ENCODE measurements at places on chromosomes 6 and 20.

DNA sequence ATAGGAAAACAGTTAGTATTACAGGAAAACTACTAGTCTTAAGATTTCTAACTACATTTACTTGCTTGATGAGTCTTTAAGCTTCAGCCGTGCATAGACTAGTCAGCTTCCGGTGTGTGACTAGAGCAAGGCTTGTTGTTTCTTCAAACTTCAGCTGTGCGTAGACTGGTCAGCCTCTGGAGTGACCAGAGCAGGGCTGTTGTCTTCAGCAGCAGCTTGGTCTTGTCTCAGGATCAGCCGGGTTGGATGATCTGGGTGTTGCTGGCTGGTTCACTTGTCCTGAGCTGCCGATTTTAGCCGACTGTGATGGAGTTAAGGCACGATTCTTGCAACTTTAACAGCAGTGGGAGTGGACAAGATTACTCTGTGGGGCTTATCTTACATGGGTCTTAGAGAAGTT, 44.7 kb downstream of the HLA-C start:
- no peaks in the 10 kb centered on the region for H3K36me3 ChIP-seq
- peaks cover 25% of the 10 kb centered on the region for H3K27me3 ChIP-seq
- no peak overlapping the region for H3K4me3 ChIP-seq
- H3K4me1 ChIP-seq: no peaks in the 10 kb centered on the region
- H3K27ac ChIP-seq: no peak overlapping the region
- no peak for DNase-seq

- no peaks in the 10 kb centered on the region for H3K27me3 ChIP-seq
- H3K4me3 ChIP-seq: no peak overlapping the region
- H3K36me3 ChIP-seq: no peaks in the 10 kb centered on the region
- H3K27ac ChIP-seq: no peak overlapping the region
Measured at GRCh38 chr6:64996301-64996700, 710.7 kb downstream of the EYS start.

- peaks cover 15% of the 10 kb centered on the region for H3K36me3 ChIP-seq
- H3K27me3 ChIP-seq: no peaks in the 10 kb centered on the region
- H3K4me1 ChIP-seq: peaks cover 3% of the 10 kb centered on the region
- H3K4me3 ChIP-seq: no peak overlapping the region
Measured at GRCh38 chr20:33554914-33555420, 65.1 kb downstream of the CBFA2T2 start.

DNA sequence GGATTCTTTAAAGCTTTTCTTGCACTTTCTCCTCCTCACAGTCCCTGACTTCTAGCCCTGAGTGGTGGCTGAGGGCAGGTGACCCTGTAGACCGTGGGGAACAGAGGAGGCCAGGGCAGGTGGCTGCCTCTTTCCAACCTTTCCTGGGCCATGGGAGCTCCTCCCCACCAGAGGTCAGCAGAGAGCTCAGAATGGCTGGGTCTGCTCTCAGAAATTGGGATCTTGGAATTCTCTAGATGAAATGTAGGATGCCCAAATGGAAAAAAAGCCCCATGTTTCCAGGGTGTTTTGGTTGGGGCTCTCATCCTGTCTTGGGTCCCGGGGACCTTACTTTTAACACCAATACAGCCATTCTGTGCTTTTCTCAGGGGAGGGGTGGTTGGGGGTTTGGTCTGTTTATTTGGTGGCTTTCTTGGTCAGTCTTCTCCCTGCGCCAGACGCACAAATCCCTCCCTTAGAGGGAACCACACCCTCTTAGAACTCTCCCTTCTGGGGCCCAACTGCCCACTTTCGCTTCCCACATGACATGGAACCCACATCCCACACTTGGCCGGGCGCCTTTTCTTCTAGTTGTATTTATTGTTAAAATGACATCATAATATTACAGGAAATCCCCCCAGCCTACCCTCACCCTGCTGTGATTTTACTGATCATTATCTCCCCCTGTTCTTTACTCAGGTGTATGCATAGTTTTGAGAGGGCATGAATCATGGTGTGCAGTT, 17.9 kb downstream of the GNAS start:
- H3K4me3 ChIP-seq: no peak overlapping the region
- DNase-seq: peak; percentile 74
- no peak overlapping the region for H3K27ac ChIP-seq
- peaks cover 3% of the 10 kb centered on the region for H3K4me1 ChIP-seq
- H3K36me3 ChIP-seq: no peaks in the 10 kb centered on the region

DNA sequence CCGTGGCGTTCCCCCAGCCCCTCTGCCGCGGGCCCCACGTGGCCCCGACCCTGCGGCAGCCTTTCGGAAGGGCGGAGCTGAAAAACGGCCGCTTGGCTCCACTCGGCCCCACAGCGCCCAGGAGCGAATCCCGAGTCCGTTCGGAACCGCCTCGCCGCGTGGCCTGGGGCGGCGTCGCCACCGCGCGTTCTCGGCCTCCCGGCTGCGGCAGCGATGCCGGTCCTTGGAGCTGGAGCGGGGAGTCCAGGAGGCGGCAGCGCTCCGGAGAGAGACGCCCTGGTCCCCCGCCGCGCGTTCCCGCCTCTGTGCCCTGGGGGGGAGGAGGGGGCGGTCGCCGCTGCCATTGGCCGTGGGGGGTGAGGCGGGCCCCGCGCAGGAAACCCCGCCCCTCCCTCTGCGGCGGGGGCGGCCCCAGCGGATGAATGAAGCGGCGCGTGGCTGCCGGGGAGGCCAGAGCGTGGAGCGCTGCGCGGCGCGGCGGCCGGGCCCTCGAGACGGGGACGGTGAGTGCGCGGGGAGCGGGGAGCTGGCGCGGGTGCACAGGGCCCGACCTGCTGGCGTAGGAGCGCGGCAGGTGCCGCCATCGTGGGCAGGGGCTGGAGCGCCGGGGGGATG, at the start of gene SLCO4A1:
TSS of gene SLCO4A1 (plus strand) at position 453 of the 615 bp plus-strand sequence. CDS start 13,952 bp downstream, outside the sequence.
- peak within 1 kb of the TSS; percentile 33 for H3K4me3 ChIP-seq
- H3K27ac ChIP-seq: no peak within 1 kb of the TSS
- peaks cover 7% of the 10 kb centered on the region for H3K27me3 ChIP-seq

Measured in neuronal stem cell (in vitro differentiated cells).